ENCODE measurements at places on chromosomes 12 and 14. TPM values are rescaled to one million over a fixed set of nuclear protein-coding genes. Genes with fewer than 3 reads are reported as not detected.

Gene E2F7
- total RNA-seq: 0.27 TPM

Gene ACSM4
- total RNA-seq: not detected

Gene PTGDR
- total RNA-seq: 4.2 TPM

Gene DAO
- not detected for total RNA-seq

DNA sequence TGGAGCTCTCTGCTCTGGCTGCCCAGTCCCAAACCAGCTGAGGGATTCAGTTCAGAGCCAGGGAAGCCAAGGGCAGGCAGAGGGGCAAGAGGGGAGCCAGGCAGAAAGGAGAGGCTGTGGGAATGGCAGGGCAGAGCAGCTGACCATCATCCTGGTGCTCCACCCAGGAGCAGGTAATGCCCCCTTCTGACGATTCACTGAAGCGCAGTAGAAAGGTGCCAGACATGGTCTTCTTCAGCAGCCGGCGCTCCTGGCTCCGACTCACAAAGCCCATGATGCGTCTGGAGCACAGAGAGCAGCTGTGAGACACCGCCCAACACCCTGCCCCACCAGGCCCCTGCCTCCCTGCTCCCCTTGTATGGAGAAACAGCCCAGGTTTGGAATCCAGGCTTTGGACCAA is 8.0 kb downstream of the IL23A start:
- DNase-seq: no peak
